ENCODE measurements at places on chromosomes 16 and 17.

- no peak for DNase-seq
Measured at GRCh38 chr17:79946352-79947231, 89.1 kb downstream of the TBC1D16 start.

DNA sequence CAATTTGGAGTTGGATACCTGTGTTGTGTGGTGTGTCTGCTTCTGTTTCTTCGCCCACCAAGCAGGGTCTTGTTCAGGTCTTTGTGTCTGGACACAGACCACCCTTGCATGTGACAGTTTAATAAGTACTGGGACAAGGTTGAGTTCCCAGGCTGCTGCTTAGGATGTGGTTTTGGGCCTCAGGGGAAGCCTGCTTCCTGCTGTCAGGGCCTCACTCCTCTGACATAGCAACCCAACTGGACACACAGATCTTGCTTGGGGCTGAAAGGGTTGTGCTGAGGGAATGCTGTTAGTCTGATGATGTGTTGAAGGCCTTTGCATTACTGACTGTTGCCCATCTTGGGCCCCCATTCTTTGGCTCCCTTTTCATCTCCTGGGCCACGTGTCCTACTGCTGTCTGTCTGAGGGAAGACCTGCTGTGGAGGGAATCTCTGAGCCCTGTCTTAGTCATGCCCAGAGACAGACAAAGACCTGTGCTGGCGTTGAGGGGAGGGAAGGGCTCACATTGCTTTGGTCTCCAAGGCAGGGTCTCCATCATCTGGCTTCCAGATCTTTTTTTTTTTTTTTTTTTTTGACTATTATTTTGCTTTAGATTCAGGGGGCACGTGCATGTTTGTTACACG lies 4.7 kb upstream of the TGFB1I1 start:
- DNase-seq = no peak

DNA sequence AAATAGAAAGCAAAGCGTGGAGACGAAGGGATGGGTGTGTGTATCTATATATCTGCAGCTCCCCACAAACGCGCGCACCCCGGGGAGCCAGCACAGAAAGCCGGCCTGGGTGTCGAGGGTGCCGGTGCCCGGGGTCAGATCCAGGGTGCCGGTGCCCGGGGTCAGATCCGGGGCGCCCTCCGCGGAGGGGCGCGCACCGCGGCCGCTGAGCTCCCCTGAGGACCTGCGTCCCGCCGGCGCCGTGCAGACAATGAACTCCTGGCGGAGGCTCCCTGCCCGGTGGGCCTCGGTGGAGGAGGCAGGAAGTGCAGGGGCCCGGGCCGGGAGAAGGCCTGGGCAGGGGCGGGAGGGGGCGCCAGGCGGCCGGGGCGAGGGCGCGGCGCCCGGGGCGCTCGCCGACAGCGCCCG lies 1.1 kb downstream of the ZNF423 start:
- DNase-seq = no peak

DNA sequence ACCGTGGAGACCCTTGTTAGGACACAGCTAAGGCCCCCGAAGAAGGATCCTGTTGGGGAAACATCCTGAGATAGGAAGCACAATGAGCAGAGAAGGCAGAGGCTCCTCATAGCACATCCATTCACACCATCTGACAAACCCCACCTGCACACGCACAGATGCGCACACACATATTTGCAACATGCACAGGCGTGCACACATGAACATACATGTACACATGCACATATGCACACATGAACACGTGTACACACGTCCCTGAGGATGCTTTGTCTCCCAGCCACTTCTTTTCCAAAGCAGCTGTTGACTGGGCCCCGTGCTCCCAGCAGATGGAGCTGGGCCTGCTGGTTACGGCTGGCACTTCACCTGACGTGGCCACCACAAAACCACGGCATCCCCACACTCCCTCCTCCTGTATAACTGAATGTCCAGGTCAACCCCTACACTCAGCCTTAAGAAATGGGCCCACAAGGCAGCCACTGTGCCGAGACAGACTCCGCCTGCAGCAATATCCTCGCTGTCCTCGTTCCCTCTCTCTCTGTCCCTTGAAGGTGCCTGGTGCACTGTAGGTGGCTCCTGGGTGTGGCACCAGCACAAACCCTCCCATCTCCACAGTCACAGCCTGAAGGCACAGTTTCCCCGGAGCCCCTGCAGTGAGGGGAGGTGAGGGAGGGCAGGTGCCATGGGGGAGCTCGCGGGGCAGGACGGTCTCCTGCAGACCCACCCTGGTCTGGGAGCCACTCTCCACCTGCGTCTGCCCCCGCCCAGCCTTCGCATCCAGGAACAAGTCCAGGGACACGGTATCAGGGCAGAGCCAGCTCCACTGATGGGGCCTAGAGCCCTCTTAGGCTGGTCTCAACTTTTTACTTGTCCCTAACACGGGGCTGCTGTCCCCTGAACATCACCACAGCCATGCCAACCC lies 183.0 kb downstream of the RBFOX3 start:
- DNase-seq = no peak

- peak; percentile 96 for DNase-seq
Measured at GRCh38 chr17:5516060-5516792, 29.9 kb downstream of the MIS12 start.
